Stomach (tissue), 19 donors: ENCODE measurements at places on chromosomes 12 and 14. TPM values are rescaled to one million over a fixed set of nuclear protein-coding genes. Genes with fewer than 3 reads are reported as not detected.
A peak's percentile ranks its signal among the peaks of the same experiment; 100 is the strongest.

DNA sequence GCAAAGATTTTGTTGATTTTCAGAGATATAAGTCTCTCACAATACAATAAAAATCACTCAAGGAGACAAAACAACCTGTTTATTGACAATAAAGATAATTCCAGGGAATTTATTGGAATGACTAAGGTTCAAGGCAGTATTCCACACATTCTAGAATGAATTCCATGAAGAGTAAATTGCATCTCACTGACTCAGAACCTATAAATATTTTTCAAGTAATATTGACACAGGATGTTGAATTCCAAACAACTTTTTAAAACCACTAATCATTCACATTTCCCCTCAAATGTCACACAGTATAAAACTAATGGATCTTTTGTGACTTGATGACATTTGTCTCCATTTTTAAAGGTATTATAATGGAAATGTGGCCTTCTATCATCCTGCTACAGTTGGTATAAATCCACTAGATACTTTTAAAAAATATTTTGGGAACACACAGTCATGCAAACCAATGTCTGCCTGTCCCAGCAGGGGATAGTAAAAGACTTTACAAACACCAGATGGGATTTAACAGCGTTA is 42.1 kb upstream of the LGR5 start:
- no peak for DNase-seq

DNA sequence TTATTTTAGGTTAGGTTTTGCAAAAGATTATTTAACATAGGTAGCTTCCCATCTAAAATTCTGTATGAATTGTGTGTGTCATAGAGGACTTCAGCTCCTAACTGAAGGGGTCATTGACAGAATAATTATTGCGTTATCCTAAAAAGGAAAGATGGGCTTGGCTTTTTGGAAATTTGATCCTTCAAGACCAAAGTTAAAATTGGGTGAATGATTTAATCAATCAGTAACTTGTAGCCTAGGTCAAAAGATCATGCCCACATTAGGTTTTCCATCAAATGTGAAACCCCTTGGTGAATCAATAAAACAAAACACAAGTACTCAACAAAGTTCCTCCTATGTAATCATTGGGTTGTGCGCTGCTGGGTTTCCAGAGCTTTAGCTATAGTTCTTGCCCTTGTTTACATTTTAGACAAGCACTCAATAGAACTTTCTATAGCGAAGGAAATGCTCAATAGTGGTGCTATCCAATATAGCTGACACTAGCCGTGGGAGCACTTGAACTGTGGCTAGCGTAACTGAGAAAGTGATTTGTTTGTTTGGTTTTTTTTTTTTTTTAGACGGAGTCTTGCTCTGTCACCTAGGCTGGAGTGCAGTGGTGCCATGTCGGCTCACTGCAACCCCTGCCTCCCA is 37.6 kb upstream of the ARHGAP5 start:
- DNase-seq, result no peak

- no peak for DNase-seq
These were observed 11.3 kb downstream of the VASH1 start for GRCh38 chr14:76772300-76773187.

DNA sequence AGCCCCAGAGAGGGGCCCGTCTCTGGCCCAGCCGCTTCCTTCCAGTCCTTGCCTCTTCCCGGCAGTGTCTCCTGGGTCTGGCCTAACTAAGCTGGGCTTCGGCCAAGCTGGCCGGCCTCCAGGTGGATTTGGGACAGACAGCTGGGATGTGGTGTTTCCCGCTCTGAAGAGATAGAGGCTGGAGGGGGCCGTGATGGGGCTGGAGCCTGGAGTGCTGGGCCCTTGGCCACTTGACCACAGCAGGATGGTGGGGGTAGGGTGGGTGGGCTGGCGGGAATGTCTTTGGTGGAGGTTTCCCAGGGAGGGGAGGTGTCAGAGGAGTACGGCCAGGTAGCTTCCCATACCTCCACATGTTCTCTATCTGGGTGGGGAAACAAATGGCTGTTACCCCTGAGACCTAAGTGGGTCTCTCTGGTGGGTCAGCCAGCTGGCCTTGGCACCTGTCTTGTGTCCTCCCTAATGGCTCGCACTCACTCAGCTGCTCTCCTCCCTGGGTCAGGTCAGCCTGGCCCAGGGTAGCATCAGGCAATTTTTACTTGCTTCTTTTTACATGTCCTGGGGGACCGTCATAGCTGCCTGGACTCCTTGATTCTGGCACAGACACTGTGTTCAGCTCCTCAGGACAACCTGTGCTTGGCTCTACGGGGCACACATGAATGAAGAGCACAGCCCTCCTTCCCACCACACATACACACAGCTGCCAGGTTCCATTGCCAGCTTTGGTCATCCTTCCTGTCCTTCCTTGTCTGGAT is 19.8 kb upstream of the PGF start:
- peak; percentile 87 for DNase-seq

- DNase-seq, result peak; percentile 30
These were observed 290.3 kb downstream of the NAV3 start for GRCh38 chr12:78120866-78121560.

- DNase-seq, result no peak
These were observed 42.9 kb downstream of the INSM2 start for GRCh38 chr14:35576856-35577255.

GRCh38 chr14:99426265-99426664 is 54.4 kb downstream of the SETD3 start:
- no peak for DNase-seq

- no peak for DNase-seq
These were observed 10.3 kb upstream of the CD27 start for GRCh38 chr12:6434205-6435140.

DNA sequence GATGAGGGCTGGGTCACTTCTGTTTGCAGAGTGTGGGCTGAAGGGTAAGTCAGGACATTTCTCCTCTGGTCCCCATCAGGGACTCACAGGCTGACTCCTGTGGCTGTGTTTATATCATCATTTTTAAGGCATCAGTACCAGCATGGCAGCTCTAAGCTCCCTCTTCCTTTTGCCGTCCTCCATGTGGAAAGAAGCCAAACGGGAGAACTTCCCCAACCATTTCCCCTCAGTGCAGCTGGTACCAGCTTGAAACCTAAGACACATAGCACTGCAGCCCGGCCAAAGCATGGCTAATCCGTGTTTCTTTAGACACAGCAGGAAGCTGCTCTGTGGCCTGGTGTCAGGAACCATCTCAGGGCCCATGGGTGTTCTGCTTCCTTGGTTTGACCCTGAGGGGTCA is 31.9 kb upstream of the ATP2A2 start:
- DNase-seq, result no peak

GRCh38 chr14:64692986-64693809 is 11.0 kb upstream of the PLEKHG3 start:
- DNase-seq, result no peak

DNA sequence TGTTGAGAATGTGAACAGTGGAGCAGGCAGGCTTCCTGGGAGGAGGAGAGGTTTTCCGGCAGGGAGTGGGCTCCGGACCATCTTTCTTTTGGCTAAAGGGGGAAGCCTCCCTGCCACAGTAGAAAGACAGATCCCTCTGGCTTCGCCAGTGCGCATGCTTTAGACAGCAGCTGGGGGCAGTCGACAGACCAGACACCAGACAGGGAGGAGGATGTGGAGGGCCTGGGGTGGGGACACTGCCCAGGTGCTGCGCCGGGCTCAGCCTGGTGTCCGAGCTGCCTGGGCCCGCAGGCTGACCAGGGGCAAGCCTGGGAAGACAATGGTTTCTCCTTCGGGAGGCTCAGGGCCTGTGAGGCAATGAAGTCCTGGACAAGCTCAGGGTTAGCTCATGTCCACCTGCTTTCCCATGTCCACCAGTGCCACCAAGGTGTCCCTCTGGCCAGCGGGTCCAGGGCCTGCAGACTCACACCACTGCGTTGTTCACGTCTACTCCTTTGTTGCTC is 67.3 kb downstream of the PRIMA1 start:
- DNase-seq, result no peak

- DNase-seq, result no peak
These were observed 10.4 kb downstream of the HOXC5 start for GRCh38 chr12:54042970-54043853.

DNA sequence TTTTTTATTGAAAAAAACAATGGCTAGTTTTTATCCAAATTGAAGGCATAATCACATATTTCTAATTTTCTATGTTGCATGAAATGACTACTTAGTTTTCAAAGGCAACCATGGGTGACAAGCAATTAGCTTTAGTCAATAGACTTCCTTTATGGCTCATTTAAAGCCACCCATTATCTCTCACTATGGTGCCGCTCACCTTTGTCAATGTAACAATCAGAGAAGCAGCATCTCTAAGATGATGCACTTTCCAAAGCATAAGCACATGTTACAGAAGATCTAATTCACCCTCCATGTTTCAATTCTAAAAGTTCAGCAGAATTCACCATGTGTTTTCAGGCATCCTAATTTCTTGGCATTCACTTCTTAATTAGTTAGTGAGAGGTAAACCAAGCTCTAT is 166.6 kb upstream of the RPL10L start:
- no peak for DNase-seq

SPIC gene
- not detected for total RNA-seq

KLHDC1 gene
- 20.2 TPM for total RNA-seq

EFS gene
- total RNA-seq, result 5.5 TPM

KLRC2 gene
- 1.8 TPM for total RNA-seq

TGFB3 gene
- 8.0 TPM for total RNA-seq

CRIP1 gene
- 18.5 TPM for total RNA-seq

ANAPC5 gene
- 95.7 TPM for total RNA-seq

SCNN1A gene
- total RNA-seq, result 284 TPM

FZD10 gene
- 0.92 TPM for total RNA-seq

OR6J1 gene
- total RNA-seq, result not detected
